ENCODE measurements at places on chromosomes 3 and 15. TPM values are rescaled to one million over a fixed set of nuclear protein-coding genes. Genes with fewer than 3 reads are reported as not detected.

DNA sequence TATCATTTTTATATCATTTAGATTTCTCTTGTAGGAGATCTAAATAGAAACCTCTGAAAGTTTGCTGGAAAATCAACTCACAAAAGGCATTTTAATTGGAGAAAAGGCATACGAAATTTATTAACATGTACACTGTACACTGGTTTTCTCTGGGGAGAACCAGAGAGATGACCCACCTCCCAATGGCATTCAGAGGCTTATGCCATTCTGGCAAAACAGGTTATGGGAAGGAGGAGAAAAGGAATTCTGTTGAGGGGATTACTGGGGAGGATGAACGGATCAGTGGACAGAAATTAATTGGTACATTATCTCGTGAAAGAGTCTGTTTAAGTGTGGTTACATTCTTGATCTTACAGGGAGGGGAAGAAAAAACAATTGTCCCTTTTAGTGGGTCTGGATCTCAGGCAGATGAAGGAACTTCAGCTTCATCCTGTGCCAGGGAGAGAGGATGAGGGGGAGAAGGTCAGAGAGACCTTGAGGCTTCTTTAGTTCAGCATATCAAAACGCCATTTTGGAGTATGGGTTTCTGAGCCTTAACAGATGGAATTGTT, 16.5 kb downstream of the RAB11A start:
- no peak for DNase-seq

- no peak for DNase-seq
Observed at GRCh38 chr15:101732772-101733171, 8.5 kb upstream of the TARS3 start.

- no peak for DNase-seq
Observed at GRCh38 chr3:166351461-166351860, 514.2 kb upstream of the BCHE start.

GRCh38 chr3:9250236-9250635, 790 bp upstream of the SRGAP3 start:
- DNase-seq = no peak

- DNase-seq = no peak
Observed at GRCh38 chr3:159625594-159625993, 363.0 kb upstream of the IL12A start.

EXD1 gene
- not detected for total RNA-seq

RASGRP1 gene
- total RNA-seq = 241 TPM
